ENCODE measurements at places on chromosomes 2 and 18. TPM values are rescaled to one million over a fixed set of nuclear protein-coding genes. Genes with fewer than 3 reads are reported as not detected.

Gene REG3G
- not detected for total RNA-seq

Gene GREB1
- total RNA-seq, result 0.31 TPM

Gene MRO
- not detected for total RNA-seq

Gene TGFA
- 0.47 TPM for total RNA-seq

Gene GPR35
- 7.2 TPM for total RNA-seq

Gene CHAC2
- 0.47 TPM for total RNA-seq

Gene ANKRD30B
- not detected for total RNA-seq

Gene SLC4A5
- 10.4 TPM for total RNA-seq

Gene CTAGE1
- total RNA-seq, result not detected

Gene COL6A3
- total RNA-seq, result 1.3 TPM

Gene OSR1
- total RNA-seq, result not detected

Gene PKP4
- total RNA-seq, result 10.8 TPM

Gene TEX51
- total RNA-seq, result not detected

Gene MYO5B
- total RNA-seq, result not detected

Gene C2orf15
- total RNA-seq, result 2.8 TPM

Gene DNAH6
- 0.59 TPM for total RNA-seq

Gene TDRD15
- not detected for total RNA-seq

Gene CXCR1
- 0.08 TPM for total RNA-seq

Data from CD4-positive, alpha-beta T cell (primary cell).